ENCODE measurements at places on chromosomes 16 and 17.

DNA sequence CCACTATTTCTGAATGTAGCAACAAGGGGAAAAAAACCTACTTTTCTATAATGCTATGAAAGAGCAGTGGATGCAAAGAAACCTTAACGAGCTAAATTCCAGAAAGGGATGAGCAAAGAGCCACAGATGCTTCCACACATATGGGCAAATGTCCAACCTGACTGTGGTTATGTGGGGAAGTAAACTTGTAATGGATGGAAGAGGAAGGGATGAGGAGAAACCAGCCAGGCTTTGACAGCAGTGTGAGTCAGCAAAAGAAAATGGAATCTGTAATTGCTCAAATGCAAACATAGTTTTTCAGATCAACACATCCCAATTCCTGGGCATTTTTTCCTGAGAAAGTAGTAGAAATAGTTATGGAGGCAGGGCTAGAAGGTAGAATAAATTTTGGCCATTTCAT lies 204.8 kb upstream of the CPHXL start:
- DNase-seq = no peak

DNA sequence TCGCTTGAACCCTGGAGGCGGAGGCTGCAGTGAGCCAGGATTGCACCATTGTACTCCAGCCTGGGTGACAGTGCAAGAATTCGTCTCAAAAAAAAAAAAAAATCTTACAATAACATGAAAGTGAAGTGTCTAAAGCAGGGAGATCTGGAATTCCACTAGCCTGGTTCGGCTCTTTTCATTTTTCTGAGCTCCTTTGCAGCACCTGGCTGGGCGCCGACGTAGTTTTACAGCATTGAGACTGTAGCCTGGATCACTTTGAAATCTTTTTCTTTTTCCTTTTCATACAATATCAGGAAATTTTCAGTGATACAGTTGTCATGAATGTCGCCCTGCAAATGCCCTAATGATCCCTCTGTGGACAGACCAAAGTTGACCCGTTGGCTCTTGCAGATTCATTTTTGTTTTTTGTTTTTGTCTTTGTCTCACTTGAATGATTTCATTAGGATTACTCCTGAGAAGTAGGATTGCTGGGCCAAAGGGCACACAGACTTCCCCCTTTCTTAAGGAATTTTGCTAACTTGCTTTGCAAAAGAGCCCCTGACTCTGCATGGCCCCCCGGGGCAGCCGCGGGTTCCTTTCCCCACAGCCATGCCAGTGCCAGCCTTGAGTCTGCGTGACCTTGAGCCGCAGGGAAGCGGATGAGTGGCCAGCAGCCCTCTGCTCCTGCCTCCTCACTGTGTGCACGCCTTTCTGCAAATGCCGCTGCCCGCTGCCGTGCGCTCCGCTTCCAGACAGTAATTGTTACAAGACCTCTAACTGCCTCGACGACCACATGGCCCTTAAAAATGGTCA lies 28.0 kb downstream of the CRISPLD2 start:
- DNase-seq = no peak

- no peak for DNase-seq
These were observed 80.5 kb downstream of the KSR1 start for GRCh38 chr17:27536781-27537180.

- no peak for DNase-seq
These were observed 256.9 kb downstream of the C16orf95 start for GRCh38 chr16:87060034-87060986.

DNA sequence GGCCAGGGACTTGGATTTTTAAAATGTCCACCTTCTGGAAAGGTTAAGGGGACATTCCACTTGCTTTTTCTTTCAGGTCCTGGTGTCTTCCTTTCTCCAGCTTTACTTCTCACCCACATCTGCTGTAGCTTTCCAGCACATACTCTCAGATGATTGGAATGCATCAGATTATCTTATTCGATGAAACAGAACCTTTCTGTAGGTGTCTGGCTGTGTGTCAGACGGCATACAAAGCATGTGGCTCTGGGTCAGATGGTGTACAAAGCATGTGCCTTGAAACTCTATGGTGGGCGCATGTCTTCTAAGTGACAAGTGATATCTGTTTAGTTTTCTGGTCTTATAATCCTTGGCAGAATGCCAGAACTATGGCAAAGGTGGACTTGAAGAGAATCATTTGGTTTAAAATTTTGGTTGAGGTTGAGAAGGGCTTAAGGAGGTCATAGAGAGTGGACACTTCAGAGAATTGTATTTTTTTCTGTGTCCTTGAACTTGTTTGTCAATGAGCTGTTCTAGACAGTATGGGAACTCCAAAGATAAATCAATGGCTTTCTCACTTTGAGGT lies 125.3 kb downstream of the FTO start:
- no peak for DNase-seq

DNA sequence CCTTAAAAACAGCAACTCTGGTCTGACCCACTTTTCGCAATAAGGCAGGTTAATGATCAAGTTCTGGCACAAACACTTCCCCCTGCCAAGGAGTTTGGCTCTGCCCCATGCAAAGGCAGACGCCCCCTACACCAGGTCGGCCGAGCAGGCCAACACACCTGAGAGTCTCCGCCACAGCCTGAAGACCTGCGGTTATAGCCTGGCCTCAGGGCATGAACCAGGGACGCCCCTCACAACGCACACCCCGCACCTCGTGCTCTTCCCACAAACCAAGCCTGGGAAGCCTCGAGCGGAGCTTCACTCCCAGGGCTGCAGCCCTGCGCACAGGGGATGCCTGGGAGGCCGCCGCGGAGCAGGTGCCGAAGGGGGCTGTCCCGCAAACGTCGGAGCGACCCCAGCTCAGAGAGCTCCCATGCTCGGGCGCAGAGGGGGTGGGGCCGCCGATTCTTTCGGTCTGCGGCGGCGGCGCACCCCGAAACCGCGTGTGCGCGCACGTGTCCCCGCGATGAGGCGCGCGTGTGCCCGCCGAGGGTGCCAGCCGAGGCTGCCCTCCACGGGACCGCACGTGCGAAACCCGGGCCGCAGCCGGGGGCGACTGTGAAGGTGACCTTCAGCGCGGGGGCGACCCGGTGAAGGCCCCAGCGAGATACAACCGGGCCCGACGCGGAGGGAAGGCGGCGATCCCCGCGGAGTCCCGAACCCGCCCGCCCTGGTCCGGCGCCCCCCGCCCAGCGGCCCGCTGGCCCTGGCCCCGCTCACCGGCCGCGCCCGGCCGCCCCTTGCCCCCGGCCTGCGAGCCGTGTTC lies 559 bp downstream of the CLUH start:
- DNase-seq = no peak

- no peak for DNase-seq
These were observed 20.0 kb upstream of the FOXJ1 start for GRCh38 chr17:76160896-76161528.

GRCh38 chr16:3038896-3039295 lies 2.2 kb upstream of the BICDL2 start:
- no peak for DNase-seq

GRCh38 chr17:21279198-21279535 lies 5.3 kb upstream of the MAP2K3 start:
- no peak for DNase-seq

DNA sequence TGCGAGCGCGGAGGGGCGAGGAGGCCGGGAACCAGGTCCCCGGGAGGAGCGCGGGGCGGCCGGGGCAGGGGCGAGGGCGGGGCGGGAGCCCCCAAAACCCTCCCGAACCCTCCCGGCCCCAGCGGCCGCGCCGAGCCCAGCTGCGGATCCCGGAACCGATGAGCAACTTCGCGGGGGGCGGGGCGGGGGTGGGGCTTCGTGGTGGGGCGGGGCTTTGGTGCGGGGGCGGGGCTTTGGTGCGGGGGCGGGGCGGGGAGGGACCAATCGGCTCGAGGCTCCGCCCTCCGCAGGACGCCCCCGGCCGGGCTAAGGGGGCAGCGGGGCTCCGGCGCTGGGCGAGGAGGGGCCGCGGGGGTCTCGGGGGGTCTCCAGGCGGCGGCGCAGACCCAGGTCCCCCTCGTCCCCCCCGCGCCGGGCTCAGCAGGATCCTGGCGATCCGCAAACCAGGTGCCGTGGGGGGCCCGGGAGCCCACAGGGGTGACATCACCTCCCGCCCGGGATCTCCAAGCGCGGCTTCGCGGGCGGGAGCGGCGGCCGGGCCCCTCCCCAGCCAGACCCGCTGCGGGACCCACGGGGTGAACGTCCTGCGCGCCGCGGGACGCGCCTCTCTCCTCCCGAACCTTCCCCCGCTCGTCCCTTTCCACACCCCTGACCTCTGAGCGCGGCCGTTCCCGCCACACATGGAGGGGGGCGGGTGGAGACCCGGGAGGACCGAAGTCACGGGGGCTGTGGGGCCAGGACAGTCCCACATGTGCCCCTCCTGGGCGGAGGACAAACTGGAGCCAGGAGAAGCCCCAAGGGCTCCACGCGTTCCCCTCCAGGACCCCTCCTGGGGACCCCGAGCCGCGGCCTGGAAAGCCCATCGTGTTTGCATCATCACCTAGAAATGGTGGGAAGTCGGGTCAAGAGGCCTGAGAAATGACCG lies at the start of gene ABR:
Gene ABR, minus strand, starts transcription at position 164 of the 925 bp plus-strand sequence. CDS start 254 bp downstream, outside the sequence.
- DNase-seq = no peak

DNA sequence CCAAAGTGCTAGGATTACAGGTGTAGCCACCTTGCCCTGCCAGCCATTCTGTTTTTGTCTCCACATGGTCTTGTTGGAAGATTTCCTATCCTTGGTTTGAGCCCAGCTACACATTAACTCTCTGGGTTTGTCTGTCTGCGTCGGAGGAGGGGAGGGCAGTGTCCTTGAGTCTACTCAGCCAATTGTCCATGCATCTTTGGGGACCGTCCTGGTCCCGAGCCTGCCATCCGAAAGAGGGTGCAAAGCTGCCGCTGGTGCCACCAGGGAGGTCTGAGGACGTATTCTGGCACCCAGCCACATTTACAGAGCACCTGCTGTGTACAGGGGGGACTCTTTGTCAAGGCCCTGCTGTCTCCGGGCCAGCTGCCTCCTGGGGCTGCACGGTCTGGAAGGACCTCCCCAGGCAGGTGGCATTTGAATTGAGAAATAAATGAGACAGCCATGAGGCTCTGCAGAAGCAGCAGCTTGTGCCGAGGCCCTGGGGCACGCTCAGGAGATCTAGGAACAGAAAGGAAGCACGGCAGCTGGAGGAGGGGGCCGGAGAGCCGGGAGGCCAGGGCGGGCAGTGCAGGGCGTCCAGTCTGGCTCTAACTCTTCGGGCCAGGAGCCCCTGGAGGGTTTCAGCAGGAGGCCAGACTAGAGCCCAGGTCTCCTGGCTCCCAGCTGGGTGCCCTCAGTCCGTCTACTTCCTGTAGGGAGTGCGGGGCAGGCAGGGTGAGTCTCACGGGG lies 1.5 kb downstream of the CYBA start:
- no peak for DNase-seq

DNA sequence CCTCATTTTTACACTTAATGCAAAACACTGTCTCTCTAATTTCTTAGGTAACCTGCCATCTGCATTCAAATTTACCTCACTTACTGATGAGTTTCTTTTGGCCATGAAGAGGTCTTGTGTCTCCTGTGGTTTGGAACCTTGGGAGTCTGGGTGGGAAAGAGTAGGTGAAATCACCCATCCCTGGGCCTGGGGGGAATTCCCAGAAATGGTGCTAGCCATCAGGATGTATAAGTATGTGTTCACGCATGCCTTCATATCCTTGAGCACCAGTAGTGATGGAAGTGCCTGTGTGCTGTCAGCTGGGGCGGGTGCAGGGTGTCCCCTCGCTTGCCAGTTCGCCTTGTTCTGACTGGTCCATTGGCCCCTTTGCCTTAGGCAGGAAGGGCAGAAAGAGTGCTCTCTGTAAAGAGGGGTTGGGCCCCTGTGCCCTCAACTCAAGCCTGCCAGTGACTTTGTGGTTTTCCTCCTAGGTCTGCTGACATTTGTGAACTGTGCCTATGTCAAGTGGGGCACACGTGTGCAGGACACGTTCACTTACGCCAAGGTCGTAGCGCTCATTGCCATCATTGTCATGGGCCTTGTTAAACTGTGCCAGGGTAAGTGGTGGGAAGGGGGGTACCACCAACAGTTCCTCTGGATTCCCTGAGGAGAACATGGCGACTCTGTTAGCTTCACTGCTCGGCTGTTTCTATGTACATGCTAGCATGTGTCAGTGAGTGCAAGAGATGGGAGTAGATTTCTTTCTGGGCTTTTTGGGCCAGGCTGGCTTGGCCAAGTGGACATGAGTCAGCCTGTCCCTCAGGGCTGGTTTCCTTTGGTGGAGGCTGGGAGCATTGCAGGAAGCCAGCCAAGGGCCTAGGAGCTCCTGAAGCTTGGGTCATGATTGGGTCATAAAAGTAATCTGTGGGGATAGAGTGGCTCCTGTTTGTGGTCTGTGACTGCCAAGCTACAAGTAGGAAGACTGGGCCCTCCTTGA lies 23.2 kb downstream of the SLC7A6OS start:
- DNase-seq = no peak
